ENCODE measurements at places on chromosomes 2 and 18. TPM values are rescaled to one million over a fixed set of nuclear protein-coding genes. Genes with fewer than 3 reads are reported as not detected.

DSC3 gene
- total RNA-seq, result not detected

PMAIP1 gene
- 57.2 TPM for total RNA-seq

CFC1 gene
- total RNA-seq, result not detected

KCNG2 gene
- not detected for total RNA-seq

TMEM198 gene
- total RNA-seq, result 3.3 TPM

MEIS1 gene
- total RNA-seq, result not detected

DUSP19 gene
- 1.0 TPM for total RNA-seq

All from activated T-helper 1 cell treated with anti-CD3 and anti-CD28 coated beads, Interleukin-12 subunit alpha, Interleukin-12 subunit beta, Interleukin-2, Interleukin-4 antibody, amounts not matched to agents 30 ng/mL and 10 ng/mL and 1 ng/mL, durations not matched to agents 14 hours and 24 hours and 36 hours (primary cell).